Activated CD4-positive, alpha-beta memory T cell treated with anti-CD3 and anti-CD28 coated beads for 36 hours (primary cell): ENCODE measurements at places on chromosomes 11 and 22.

- peak; percentile 39 for DNase-seq
Measured at GRCh38 chr11:73999581-74000306, 9.1 kb downstream of the UCP3 start.

GRCh38 chr11:6736495-6737121, 35.2 kb downstream of the OR2AG2 start:
- no peak for DNase-seq

- no peak for DNase-seq
Measured at GRCh38 chr11:116420770-116421528, 351.8 kb downstream of the BUD13 start.

DNA sequence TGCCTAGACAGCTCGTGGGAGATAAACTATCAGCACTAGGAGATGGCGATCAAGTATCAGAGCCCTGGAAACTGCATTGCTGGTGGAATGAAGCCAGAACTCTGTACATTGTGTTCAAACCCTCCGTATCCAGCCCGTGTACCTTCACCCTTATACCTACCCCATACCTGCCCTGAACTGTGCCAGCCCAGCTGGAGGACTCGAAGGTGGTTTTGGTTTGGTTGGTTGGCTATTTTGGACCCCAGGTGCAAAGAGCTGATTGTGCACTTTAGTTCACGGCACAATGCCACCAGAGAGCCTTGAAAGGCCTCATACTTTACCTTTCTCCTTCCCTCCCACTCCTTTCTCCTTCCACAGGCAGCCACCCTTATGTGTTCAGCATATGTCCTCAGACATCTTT, 16.0 kb downstream of the FAM83F start:
- no peak for DNase-seq

GRCh38 chr11:86180423-86180822, 64.1 kb upstream of the EED start:
- no peak for DNase-seq
